ENCODE measurements at places on chromosomes 4 and X.

- no peak for DNase-seq
Measured at GRCh38 chr4:127686658-127687057, 43.5 kb upstream of the SLC25A31 start.

- no peak for DNase-seq
Measured at GRCh38 chrX:2371026-2371711, 129.6 kb downstream of the DHRSX start.

DNA sequence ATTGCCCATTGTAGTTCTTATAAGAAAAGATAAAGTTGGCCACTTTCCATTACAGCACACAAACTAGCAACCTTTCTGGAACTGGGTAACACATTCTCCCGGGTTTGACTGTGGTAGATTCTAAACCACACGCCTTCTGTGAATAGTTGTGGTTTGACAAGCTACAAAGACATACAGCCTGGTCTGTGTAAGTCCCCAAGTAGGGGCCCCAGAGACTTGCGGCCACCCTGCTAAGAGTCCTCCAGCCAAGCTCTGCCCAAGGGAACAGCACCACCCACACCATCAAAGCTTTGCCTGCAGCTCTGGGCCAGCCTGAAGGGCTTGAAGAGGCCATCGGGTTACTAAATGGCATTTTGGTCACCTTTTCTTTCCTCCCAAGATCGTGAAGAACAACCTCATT, 203.4 kb downstream of the MAML3 start:
- no peak for DNase-seq

GRCh38 chr4:128452415-128452814, 164.8 kb upstream of the PGRMC2 start:
- no peak for DNase-seq

GRCh38 chr4:152646221-152646620, 33.6 kb downstream of the TMEM154 start:
- DNase-seq: no peak

- no peak for DNase-seq
Measured at GRCh38 chr4:125389713-125390112, 75.0 kb downstream of the FAT4 start.

GRCh38 chr4:24668956-24669355, 84.6 kb upstream of the DHX15 start:
- no peak for DNase-seq

DNA sequence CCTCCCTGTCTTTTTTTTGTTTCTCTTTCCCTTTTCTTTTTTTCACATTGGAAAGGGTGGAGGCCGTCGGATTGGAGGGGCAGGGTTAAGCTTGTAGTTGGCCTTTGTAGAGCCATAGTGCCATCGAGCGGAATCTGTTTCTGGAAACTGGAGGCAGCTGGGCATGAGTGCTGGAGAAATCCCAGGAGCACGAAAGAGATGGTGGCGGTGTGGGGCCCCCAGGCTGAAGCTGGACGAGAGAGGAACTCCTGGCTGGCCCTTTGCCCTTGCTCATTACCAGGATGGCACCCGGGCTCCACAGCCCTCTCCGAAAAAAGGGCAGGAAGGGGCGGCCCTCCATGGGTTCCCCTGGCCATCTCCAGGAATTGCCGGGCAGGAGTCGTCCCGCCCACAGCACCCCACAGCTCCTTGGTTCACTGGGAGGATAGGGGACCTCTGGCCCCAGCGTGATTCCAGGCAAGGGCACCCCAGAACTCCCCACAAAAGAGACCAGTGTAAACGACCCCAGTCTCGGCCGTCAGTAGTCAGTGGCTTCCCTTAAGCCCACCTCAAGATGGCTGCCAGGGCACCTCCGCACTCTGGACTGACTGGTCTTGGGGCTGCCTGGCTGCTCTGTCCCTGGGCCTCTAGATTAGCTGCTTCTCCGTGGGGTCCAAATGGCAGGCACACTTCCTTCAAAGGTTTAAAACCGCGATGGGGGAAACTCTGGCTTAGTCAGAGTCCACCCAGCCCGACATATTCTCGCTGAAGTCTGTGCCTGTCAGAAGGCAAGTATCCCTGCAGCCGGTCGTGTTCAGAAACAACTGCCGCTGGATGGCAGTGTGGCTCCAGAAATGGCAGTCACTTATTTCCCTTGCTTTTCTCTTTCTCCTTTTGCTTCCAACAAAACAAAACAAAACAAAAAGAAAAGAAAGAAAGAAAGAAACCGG, 74.1 kb downstream of the NBDY start:
- DNase-seq: peak; percentile 52

- no peak for DNase-seq
Measured at GRCh38 chr4:1011666-1012033, 224 bp downstream of the FGFRL1 start.

GRCh38 chr4:168717847-168718246, 221.0 kb downstream of the PALLD start:
- no peak for DNase-seq

- no peak for DNase-seq
Measured at GRCh38 chr4:168521721-168522120, 24.9 kb downstream of the PALLD start.

DNA sequence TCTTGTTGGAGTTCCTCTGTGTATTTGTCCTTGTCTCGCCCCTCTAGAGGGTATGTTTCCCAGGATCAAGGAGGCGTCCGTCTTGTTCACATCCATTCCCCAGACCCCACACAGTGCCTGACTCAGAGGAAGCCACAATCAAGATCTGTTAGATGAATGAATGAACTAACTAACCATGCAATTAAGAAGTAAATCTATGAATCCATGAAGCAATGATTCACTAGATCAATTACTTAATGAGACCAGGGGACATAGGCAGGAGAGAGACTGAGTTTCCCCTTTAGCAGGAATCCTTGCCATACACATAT, 11.9 kb downstream of the BLOC1S4 start:
- DNase-seq: no peak

GRCh38 chr4:8317474-8317873, 47.9 kb downstream of the HTRA3 start:
- no peak for DNase-seq

DNA sequence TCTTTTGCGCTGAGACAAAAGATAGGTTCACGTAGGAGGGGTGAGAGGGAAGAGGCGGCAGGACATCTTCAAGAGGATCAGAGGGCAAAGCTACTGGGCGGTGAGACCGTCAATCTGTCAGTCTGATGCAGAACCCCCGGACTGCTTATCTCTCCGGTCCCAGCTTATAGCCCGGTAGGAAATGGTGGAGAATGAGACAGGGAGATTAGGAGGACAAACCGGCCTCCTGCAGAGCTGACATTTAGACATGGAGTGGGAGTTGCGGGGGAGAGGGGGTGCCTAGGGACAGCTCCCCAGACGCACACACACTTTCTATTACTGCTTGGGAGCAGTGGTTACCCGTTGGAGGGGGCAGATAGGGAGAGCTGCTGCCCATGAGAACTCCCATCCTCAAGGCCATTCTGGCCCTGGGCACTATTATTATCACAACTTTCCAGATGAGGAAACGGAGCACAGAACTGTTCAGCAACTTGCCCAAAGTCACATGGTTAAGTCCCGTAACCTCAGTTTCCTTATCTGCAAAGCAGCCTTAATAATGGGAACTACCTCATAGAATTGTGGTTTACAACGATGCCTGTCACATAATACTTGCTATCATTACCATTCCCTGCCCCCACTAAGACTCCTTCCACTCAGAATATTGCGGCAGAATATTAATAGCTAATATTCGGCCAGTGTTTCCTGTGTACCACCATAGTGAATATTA, 1.1 kb upstream of the HDAC6 start:
- no peak for DNase-seq

DNA sequence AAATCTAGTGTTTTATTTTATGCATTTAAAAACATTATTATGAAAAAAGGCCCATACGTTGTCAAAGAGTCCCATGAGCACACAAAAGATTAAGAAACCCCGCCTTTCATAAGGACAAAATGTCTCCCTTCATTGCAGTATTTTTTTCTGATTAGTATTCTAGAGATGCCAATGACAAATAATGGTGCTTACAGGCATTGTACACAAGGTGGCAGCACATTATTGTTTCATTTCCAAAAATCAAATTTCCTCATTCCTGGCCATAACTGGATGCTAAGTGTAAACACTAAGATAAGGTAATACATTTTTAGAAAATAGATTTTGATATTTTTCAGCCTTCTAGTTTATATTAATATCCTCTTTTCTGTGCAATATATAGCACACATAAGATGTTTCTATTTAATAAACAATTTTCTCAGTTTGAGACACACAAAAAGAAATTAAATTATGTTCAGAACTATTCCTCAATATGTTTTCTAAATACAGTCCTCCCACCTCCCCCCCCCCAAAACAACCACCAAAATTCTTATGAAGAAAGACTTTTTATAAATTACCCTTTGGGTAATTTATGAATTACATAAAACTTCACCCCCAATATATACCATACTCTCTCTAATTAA, 47.7 kb downstream of the TIGD2 start:
- peak; percentile 53 for DNase-seq

DNA sequence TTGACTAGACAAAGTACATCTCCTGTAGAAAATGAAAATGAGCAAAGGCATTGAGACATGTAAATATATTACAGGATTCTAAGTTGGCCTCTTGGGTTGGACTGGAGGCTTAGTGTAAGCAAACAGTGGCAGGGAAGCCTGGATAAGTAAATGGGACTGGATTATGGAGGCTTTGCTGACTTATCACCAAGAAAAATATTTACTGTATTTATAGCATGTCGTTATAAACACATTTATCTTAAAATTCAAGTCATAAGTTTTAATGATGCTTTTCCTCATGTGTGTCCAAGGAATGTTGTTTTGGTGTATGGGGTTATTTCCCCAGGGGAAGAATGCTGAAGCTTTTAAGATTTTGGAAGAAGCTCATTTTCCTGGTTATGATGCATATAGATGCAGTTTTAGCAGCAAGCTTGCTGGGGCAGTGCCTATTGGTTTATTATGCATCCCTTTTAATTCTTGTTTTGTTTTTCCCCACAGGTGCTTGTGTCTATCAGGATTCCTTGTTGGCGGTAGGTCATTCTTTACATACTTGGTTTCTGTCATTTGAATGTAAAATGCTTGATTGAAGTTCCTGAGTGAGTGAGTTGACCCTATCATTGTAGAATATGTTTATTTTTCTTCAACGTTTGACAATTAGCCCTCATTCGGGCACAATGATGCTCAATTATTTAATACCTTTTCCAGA, 8.5 kb downstream of the FRAS1 start:
- no peak for DNase-seq

GRCh38 chr4:1597021-1597931, 86.8 kb downstream of the FAM53A start:
- DNase-seq: no peak

- DNase-seq: peak; percentile 50
Measured at GRCh38 chrX:47143894-47144625, 442 bp downstream of the NDUFB11 start.

- no peak for DNase-seq
Measured at GRCh38 chr4:138003248-138003647, 238.9 kb downstream of the SLC7A11 start.

- DNase-seq: no peak
Measured at GRCh38 chr4:177246641-177247584, 62.8 kb upstream of the NEIL3 start.

GRCh38 chrX:38214551-38215531, 5.8 kb downstream of the SRPX start:
- no peak for DNase-seq

DNA sequence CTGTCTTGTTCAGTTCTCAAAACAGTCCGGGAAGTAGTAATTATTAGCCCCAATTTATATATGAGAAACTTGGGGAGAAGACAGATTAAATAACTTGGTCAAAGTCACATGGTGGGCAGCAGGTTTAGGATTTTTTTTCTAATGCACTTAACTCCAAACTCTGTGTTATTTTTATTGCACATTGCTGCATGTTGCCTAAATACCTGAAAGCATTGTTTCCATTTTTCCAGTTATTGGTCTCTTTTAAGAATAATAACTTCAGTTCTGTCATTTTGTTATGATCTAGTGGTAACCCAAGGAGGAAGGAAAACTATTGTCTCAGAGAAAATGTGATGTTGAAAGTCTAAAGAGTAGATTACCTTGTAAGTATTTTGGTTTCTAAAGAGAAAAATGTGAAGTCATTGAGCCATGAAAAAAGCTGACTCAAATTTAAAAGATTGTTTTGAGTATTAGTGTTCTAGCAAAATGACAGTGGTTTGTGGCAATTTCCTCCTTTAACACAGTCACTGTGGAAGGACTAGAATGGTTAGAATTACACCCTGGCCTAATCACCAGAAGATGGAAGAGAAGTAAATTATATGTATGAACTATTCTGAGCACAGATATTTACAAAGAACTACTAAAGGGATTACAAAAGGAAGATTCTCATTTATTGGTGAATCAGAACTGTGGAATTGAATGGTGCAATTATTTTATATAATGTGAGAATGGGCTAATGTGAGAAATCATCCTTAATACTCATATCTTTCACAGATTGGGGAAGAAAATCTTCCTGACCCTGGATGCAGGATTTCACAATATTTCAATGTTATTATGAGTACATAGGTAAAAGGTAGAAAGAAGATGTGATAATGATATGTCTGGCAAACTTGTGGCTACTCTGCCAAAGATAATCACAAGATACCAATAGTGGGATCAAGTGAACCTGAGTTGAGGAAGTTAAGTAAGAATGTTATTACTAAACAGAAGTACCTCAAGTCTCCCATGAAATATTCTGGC, 21.7 kb upstream of the CXCL8 start:
- no peak for DNase-seq

DNA sequence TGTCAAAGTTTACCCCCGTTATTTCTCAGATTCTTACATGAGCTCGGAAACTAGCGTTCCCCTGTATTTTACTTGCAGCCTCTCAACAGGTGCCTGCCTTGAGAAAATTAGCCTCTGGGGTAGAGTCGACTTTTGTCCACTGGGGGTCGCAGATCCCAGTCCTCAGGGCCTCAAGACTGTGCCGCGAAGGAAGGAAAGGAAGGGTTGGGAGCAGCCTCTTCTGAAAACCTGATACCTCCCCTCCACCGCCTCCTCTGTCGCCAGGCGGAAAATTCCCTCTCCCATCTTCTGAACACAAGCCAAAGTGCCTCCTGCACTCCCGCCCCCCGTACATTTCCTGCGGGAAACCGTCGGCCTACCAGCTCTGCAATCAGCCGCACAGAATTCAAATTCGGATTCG, 44.4 kb upstream of the TMSB15B start:
- peak; percentile 52 for DNase-seq

DNA sequence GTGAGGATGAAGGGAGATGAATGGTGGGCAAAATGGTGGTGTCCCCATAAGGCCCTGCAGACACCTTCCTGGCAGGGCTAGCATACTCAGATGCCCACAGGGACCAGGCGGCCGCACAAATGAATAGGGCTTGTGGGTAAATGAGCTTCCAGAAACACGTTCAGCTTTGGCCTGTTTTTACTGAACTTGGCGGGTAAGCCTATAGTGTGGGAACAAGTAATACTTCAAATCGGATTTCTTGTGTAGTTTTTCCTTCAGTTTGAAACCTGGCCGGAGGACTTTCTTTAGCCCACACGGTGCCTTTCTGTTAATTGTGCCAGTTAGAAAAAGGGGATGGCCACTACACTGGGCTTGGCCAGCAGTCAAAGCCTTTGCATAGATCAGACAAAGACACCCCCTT, 22.8 kb downstream of the SMS start:
- no peak for DNase-seq

DNA sequence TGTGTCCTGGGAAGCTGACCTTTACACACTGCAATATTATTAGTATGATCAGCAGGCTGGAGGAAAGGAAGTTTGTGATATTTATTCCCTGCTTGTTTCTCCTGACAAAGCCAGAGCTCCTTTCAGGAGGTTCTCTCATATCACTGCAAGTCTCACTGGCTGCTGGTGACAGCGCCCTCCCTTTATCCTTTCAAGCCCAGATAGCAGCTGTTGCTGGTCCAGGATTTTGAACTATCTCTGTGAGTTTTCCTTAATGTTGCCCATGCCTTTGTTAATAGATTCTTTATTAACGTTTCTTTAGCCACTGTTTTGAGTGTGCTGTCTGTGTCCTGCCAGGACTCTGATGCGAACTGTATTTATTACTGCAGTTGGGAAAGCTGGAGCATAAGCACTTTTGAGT, 518.7 kb downstream of the C4orf33 start:
- no peak for DNase-seq

Data from CD4-positive, alpha-beta T cell treated with Interleukin-17A for 1 hour (primary cell).